ENCODE measurements at places on chromosomes 1 and 21.

GRCh38 chr1:87759421-87760087 lies 430.9 kb downstream of the LMO4 start:
- DNase-seq: no peak

GRCh38 chr1:79235301-79236002 lies 228.9 kb upstream of the ADGRL4 start:
- no peak for DNase-seq

DNA sequence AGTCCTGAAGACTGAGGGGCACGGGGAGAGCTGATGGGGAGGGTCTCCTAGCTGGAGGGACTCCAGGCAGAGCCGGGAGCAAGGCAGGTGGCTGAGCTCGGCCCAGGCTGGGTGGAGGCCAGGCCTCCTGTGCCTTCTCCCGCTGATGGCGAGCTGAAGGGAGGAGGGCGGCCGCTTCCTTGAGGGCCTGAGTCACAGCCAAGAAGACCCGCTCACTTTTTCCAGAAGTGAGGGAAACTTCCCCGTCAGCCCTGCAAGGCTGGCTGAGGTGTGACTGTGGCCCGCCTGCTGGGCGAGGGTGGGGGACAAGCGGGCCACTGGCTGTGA lies 1.7 kb upstream of the VWA1 start:
- peak; percentile 78 for DNase-seq

- peak; percentile 34 for DNase-seq
Measured at GRCh38 chr1:169694304-169695075, 16.9 kb downstream of the SELL start.

DNA sequence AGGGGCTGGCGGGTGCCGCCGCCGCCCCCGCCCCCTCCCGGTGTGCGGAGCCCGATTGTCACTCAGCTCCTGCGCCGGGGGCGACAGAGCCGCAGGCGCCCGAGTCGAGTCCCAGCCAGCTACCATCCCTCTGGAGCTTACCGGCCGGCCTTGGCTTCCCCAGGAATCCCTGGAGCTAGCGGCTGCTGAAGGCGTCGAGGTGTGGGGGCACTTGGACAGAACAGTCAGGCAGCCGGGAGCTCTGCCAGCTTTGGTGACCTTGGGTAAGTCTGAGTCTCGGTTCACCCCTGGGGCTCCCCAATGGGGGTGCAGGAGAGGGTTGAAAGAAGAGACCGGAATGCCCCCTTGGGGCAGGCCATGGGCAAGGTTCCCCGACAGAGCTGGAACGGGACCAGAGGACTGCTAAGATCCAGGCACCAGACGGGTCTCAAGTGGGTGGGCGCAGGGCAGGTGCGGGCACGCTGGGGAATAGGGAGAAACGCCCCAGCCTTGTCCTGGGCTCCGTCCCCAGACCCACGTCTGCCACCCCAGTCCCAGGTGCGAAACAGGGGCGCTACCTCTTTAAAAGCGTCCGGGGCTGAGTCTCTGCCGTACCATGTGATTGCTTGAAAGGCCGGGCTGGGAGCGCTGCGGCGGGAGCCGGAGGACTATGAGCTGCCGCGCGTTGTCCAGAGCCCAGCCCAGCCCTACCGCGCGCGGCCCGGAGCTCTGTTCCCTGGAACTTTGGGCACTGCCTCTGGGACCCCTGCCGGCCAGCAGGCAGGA lies at the start of gene ADORA1:
Gene ADORA1, plus strand, starts transcription at position 61 of the 765 bp plus-strand sequence. CDS start 1,116 bp downstream, outside the sequence.
- DNase-seq: no peak

DNA sequence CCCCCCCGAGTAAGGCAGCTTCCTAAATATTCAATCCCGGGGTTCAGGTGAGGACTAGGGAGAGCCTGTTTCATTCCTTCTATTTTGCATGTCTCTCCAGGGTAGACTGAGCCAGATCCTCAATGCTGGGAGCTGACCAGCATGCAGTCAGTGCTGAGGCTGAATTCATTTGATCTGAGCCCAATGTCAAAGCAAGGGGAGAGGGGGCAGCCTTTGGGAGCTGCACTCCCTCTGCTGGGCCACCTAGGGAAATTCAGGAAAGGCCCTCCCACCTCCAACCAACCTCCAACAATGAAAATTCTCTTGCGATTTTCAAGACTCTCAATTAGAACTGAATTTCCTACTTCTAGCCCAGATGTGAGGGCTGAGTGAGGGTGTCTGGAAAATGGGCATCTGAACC lies 371.2 kb downstream of the NPHP4 start:
- no peak for DNase-seq

GRCh38 chr1:38452246-38452645 lies 405.7 kb upstream of the POU3F1 start:
- DNase-seq: no peak

GRCh38 chr1:175569117-175569743 lies 174.2 kb downstream of the TNR start:
- no peak for DNase-seq

DNA sequence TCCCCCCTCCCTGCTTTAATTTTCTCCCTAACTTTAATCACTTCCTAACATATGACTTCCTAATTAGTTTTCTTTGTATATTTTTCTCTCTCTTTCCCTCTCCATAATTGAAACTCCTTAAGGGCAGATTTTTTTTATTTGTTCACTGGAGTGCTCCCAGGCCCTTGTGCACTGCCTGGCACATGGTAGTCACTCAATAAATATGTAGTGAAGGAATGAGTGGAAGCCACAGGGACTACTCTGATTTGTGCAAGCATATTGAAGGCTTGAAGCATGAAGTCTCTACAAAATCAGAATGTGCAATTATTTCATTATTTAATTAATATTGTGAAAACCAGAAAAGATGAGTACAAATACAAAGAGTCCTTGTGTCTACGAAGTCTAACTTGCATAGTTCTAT lies 41.5 kb downstream of the SNX7 start:
- no peak for DNase-seq

DNA sequence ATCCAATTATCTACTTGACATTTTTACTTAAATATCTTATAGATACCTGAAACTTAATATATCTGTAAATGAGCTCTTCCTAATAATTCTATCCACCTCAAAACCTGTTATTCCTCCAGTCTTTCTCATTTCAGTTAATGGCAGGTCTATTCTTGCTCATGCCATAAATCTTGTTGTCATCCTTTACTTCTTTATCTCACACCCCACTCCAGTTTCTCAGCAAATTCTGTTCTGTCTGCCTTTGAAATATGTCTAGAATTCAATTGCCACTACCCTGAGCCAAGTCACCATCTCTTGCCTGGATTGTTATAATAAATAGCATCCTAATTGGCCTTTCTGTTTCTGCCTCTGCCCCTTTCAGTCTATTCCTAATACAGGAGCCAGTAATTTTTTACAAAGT lies 105.8 kb downstream of the MAN1A2 start:
- no peak for DNase-seq

Data from activated T-cell treated with anti-CD3 and anti-CD28 coated beads, Interleukin-2, amount 50 U/mL, for 48 hours (primary cell).